ENCODE measurements at places on chromosomes 4 and X.

DNA sequence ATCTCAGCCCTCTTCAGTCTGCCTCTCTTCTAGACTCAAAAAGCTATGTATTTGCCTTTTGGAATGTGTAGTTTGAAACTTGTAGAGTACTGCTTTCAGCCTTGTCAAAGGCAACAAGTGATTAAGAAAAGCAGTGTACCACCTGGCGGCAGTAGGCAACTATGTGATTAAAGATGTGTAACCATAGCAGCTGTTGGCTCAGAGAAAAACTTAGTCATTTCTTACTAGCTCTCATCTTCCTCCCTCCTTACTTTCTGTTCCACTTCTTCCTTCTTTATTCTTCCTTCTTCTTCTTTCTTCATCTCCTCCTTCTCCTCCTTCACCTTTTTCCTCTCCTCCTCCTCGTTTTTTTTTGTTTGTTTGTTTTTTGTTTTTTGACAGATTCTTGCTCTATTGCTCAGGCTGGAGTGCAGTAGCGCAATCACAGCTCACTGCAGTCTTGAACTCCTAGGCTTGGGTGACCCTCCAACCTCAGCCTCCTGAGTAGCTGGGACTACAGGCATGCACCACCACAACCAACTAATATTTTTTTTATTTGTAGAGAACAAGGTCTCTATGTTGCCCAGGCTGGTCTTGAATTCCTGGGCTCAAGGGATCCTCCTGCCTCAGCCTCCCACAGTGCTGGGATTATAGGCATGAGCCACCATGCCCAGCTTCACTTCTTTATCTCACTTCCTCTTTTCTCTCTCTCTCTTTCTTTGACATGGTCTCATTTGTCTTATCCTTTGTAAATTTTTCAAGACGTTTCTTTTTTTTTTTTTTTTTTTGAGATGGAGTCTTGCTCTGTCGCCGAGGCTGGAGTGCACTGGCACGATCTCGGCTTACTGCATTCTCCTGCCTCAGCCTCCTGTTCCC is 32.6 kb downstream of the ABHD18 start:
- DNase-seq, result no peak

- no peak for DNase-seq
These were observed 163.2 kb downstream of the SLC4A4 start for GRCh38 chr4:71501992-71502391.

GRCh38 chr4:5710961-5711478 is at the start of gene EVC:
TSS of gene EVC (plus strand) at chr4:5711201. CDS start at chr4:5711381, 180 bp downstream.
- no peak for DNase-seq

DNA sequence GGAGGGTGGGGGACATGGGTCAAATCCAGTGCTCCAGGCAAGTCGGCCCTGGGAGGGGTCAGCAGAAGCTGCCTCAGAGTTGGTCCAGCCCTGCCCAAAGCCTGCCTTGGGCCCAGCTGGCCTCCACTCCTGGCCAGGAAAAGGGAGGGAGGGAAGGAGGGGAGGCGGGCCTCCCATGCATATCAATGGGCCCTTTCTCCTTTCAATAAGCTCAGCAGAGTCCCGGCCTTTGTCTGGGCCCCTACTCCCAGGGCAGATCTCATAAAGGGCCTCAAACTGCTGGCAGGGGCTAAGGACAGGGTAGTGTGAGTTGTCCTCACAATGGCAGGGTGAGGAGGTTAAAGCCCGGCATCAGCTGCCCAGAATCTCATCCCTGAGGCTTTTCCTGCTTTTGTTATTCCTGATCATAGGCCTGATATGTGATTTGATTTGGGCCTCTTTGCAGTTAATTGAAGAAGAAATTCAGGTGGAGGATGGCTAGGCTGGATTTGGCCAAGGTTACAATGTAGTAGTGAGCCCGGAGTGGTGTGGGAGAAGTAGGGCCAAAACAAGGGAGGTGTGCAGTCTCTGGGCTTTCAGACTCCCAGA is 121.1 kb upstream of the ATP6AP2 start:
- DNase-seq, result no peak

GRCh38 chrX:95536111-95536510 is 1148.5 kb upstream of the DIAPH2 start:
- DNase-seq, result no peak

GRCh38 chr4:23741681-23742191 is 148.1 kb downstream of the PPARGC1A start:
- DNase-seq, result no peak

DNA sequence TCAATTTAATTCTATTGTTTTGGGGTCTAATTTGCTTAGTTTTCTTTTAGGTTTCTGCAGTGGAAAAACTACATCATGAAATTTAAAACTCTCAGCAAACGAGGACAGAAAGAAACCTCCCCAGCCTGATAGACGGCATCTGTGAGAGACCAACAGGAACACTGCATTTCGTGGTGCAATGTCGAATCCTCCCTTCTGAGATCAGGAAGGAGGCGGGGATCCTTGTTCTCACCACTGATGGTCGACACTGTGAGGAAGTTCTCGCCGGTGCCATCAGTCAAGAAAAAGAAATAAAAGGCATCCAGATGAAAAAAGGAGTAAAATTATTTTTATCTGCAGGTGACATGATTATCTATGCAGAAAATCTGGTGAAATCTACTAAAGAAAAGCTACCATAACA is 16.5 kb downstream of the GAK start:
- no peak for DNase-seq

DNA sequence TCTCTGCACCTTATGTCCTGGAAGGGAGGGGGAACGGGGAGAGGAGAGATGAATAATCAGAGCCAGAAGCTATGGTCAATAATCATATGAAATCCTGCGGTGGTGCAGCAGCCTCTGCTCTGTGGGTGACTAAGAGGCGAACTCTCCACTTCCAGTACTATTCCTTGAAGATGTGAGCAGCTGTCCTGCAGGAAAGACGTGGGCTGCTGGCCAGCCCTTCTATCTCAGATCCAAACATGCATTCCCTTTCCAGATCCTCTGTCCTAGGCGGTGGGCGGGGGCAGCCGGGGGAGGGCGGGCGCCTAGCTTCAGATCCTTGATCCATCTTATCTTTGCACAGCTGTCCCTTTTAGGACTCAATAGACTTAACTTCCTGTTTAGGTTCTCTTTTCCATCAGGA is 34.5 kb downstream of the SPINK2 start:
- no peak for DNase-seq

GRCh38 chrX:154116426-154117211 is 19.1 kb upstream of the MECP2 start:
- DNase-seq, result no peak

- no peak for DNase-seq
These were observed 253.9 kb downstream of the IL15 start for GRCh38 chr4:141890279-141890678.

DNA sequence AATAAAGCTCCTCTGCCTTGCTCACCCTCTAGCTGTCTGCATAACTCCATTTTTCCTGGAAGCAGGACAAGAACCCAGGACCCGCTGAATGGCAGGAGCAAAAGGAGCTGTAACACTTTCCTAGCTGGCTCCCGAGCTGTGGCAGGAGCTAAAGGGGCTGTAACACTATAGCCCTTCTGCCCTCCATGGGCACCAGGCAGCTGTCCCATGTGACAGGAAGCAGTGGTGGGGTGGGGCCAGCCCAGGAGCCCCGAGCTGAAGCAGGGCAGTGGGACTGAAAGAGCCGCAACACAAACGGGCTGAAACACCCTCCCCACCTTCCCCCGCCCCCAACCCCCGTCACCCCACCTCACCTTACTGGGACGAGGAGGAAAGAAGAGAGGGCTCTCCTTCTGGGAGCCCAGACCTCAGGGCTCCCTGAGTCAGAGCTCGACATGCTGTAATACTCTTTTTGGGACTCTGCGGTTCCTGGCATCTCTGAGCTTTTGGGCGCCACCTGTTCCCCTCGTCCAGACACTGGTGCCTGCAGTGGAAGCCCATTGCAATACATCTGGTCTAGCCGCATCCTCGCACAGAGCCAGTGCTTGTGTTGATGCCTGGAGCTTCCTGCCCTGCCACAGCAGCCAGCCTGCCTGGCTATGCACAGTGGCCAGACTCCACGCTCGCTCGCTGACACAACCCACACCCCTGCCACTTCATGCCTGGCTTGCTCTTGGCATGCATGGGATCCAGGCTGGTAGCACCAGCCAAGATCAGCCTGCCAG is 39.4 kb downstream of the PPM1K start:
- DNase-seq, result no peak

- DNase-seq, result no peak
These were observed 234.7 kb downstream of the LDB2 start for GRCh38 chr4:16663732-16664131.

DNA sequence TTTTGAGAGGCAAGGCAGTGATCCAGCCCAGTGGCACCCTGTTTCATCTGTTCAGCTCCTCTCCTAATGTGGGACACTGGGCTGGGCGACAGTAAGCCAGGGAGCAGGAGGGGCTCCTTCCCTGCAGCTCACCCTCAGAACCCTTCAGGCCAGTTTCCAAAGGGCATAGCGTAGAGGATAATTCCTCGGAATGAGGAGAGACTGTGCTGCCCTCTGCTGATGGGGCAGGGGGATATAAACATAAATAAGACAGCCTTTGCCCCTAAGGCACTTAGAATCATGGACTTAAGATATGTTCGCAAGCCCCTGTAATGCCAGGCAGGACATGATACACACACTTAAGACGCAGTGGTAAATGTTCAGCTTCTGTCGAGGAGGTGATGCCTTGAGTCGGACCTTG is 27.9 kb upstream of the ZNF185 start:
- DNase-seq, result no peak

- no peak for DNase-seq
These were observed 211.1 kb downstream of the GUCY2F start for GRCh38 chrX:109270580-109271484.

GRCh38 chr4:57110640-57111511 is 691 bp upstream of the IGFBP7 start:
- DNase-seq, result no peak

- DNase-seq, result no peak
These were observed 105.5 kb upstream of the SHOX start for GRCh38 chrX:525134-525533.

GRCh38 chr4:188341428-188341827 is 202.2 kb downstream of the TRIML1 start:
- DNase-seq, result no peak
